NCI-H526 (cell line): ENCODE measurements at places on chromosomes 16 and 17.

GRCh38 chr17:27558341-27558740, 72.6 kb upstream of the LGALS9 start:
- no peak for DNase-seq

DNA sequence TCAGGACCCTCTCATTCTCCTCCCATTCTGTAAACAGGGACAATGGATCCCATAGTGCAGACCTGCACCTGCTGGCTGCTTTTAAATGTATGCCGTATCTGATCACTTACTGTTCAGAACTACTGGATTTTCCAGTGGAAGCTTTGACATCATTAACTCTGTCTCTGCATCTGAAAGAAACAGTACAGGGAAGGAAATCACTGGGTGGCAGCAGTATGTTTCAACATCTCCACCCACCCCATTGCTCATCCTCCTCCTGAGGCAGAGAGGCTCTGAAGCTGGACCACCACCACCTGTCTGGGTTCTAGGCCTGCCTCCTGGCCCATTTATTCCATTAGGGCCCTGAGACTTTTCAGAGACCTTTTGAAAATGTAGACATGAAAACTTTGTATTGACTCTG, 2.6 kb downstream of the CCL15 start:
- no peak for DNase-seq

- peak; percentile 98 for DNase-seq
Observed at GRCh38 chr16:30557957-30558788, at the start of gene ZNF764. Gene ZNF764 (minus strand): TSS chr16:30558374. CDS start chr16:30558182, 192 bp downstream.

GRCh38 chr16:2713523-2713922, 6.5 kb downstream of the PRSS27 start:
- no peak for DNase-seq

- no peak for DNase-seq
Observed at GRCh38 chr17:2755891-2756724, 6.7 kb upstream of the CCDC92B start.

DNA sequence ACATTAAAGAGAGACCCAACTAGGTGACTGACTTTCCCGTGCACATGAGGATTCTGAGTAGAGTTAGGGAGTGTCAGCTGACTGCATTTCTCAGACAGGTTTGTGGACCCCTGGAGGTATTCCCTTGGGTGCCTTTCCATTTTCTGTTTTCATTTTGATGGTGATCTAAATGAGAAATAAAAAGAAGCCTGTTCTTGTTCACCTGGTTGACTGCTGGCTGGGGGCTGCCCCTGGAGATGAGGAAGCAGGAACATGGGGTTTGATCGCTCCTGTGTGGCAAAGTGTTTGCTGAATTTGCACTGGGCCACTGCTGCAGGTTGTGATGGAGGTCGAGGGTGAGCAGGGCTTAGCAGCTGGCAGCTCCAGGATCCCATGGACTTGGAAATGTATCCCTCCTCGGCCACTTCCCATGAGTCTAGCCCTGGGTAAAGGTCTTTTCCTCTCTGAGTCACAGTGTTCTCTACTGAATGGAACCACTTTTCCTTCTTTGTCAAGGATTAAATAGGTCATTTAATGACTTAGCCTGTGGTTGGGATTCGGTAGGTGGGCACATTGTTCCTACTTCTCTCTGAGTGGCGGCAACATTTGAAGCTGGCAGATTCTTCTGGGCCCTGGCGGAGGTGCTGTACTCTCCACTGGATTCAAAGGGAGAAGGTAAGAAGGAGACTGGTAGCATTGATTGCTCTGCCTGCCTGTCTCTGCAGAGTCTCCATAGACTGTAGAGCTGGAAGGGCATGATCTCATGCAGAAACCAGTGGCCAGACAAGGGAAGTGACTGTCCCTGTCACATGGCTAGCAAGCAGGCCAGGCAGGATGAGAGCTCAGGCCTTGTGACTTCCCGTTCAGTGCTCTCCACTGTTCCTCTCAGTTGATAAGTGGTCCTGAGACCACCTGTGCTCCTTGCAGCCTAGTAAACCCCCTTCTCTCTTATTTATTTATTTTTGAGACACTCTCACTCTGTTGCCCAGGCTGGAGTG, 17.9 kb downstream of the SNX29 start:
- no peak for DNase-seq

GRCh38 chr16:54317101-54317611, 30.6 kb upstream of the IRX3 start:
- DNase-seq, result no peak

- no peak for DNase-seq
Observed at GRCh38 chr16:79613009-79613408, 12.5 kb upstream of the MAF start.

DNA sequence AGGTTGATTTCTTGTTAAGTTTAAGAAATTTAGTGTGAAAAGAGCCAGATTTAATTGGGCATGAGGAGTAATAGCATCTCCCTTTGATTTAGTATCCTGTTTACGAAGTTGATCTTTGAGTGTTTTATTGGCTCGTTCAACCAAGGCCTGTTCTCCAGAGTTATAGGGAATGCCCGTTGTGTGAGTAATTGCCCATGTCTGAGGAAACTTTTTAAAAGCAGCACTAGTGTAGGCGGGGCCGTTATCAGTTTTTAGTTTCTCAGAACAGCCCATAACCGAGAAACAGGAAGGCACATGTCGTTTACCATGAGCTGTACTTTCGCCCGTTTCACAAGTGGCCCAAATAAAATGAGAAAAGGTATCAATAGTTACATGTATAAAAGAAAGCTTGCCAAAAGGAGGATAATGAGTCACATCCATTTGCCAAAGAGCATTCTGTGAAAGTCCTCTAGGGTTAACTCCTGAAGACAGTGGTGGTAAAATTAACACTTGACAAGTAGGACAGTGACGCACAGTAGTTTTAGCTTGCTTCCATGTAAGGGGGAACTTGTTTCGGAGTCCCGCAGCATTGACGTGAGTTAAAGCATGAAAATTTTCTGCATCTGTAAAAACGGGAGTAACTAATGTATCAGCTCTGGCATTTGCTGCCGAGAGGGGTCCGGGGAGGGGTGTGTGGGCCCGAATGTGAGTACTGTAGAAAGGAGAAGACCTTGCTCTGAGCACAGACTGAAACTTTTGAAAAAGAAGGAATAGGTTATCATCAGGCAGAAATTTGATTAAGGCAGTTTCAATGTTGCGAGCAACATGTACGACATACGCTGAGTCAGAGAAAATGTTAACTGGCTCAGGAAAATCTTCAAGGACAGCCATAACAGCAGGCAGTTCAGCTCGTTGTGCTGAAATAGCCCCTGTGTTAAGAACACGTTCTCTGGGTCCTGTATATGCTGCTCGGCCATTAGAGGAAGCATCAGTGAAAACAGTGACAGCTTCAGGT, 18.5 kb upstream of the KCTD5 start:
- no peak for DNase-seq

DNA sequence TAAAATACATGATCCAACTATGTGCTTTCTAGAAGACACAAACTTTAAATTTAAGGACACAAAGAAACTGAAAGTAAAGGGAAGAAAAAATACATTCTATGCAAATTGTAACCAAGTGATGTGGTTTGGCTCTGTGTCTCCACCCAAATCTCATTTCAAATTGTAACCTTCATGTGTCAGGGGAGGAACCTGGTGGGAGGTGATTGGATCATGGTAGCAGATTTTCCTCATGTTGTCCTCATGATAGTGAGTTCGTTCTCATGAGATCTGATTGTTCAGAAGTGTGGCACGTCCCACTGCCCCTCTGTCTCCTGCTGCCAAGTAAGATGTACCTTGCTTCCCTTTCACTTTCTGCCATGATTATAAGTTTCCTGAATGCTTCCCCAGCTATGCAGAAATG, 15.0 kb downstream of the OR1A1 start:
- peak; percentile 18 for DNase-seq

- DNase-seq, result no peak
Observed at GRCh38 chr17:64319531-64319930, 56.5 kb upstream of the TEX2 start.

DNA sequence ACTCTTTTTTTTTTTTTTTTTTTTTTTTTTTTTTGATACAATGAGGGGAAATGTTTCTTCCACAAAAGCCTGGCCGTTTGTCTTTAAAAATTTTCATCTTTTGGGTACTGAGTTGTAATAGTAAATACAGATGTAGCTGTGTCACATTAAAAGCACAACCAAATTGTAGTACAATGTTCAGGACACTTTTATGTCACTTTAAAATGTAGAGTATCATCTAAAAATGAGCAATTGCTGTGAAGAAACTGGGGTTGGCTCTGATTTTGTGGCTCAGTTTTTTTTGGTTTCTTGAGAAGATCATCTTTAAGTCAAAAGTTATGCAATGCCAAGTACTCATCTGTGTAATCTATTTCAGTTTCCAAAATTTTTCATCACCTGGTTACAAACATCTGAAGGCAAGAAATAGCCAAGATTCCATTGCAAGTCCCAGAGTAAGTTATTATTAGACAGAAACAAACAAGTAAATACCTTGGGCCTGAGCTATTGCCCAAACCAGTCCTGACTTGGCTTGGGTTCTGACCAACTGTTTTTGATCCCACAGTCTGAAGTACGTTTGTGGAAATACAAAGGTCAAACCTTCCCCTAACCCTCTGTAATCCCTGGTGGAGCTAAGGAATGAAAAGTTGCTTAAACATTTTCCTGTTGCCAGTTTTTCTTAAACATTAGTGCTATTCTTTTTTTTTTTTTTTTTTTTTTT, 717.2 kb downstream of the WWOX start:
- DNase-seq, result no peak

GRCh38 chr17:55931446-55931845, 180.6 kb downstream of the PCTP start:
- no peak for DNase-seq

DNA sequence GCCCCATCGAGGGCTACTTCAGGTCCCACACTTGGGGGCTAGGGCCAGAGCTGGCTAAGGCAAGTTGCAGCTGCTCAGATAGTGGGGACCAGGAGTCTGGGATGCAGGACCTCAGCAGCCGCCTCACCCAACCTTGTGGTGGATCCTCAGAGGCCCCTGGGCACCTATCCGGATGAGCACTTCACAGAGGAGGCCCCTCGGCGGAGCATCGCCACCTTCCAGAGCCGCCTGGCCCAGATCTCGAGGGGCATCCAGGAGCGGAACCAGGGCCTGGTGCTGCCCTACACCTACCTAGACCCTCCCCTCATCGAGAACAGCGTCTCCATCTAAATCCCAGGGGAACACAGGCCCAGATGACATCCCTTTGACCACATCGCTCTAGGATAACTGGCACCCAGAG, 9.4 kb downstream of the ALOX15B start:
- no peak for DNase-seq

- DNase-seq, result peak; percentile 83
Observed at GRCh38 chr17:74961657-74962350, 10.8 kb downstream of the HID1 start.

DNA sequence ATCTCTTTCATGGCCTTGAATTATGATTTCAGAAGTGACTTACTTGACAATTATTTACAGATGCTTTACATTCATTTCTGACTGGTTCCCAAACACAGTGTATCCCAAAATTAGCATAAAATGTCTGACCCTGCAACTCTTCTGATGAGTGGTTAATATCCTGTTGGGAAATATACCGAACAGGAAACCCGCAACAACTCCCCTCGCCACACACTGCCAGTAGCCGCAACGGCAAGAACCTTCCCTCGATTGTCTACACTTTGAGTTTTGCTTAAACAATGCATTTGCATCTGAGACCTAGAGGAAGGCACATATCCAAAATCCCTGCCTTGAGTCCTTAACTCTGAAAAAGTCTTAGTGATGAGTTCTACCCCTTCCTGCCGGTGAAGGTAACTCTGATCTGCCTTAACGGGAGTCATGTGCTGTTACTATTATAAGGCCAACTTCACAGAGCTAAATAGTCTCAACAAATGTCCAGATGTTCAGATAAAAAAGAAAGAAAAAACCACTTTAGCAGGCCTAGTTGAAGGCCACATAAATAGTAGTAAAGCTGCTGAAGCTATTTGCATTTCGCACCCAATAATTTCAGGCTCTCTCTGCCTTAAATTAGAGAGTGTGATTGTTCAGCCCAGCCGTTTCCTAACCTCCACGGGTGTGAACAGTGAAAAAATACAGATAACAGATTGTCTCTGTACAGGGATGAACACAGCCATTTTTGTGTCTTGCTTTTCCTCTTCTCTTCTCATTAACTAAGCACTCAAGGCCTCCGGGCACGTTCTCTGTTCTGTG, 321.1 kb downstream of the HS3ST3B1 start:
- DNase-seq, result no peak

- DNase-seq, result no peak
Observed at GRCh38 chr17:66541461-66542128, 239.2 kb downstream of the PRKCA start.

GRCh38 chr17:46930051-46930450, 7.1 kb downstream of the GOSR2 start:
- no peak for DNase-seq

DNA sequence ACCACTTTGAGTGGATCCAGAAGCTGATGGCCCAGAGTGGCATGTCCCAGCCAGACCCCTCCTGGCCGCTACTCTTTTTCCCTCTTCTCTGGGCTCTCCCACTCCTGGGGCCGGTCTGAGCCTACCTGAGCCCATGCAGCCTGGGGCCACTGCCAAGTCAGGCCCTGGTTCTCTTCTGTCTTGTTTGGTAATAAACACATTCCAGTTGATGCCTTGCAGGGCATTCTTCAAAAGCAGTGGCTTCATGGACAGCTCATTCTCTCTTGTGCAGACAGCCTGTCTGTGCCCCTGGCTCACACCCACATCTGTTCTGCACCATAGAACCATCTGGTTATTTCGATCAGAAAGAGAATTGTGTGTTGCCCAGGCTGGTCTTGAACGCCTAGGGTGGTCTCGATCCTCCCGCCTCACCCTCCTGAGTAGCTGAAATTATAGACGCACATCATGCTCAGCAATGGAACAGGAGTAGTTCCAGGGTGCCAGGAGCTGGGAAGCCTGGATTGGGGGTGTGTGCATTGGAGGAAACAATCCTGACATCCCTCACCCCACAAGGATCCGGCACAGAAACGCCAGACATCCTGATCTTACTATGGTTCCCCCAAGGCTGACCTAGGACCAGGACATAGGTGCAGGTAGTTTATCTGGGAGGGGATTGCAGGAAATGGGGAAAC, 4.6 kb downstream of the PRSS21 start:
- DNase-seq, result no peak

GRCh38 chr16:86124321-86124720, 225.4 kb downstream of the IRF8 start:
- DNase-seq, result no peak

DNA sequence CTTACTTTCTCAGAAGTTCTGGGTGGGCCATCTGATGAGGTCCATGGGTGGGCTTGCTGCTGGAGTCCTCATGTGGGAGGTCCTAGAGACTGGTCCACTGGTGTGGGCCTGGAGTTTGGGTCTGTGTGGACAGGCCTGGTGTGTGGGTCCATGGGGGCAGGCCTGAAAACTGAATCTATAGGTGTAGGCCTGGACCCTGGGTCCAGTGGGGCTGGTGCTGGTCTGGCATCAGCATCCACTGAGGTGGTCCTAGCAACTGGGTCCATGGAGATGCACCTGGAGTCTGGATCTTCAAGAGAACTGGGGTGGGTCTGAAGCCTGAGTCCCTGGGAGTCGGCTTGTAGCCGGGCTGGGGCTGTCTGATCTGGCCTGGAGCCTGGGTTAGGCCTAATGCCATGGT, 253.8 kb upstream of the CCL2 start:
- DNase-seq, result no peak

DNA sequence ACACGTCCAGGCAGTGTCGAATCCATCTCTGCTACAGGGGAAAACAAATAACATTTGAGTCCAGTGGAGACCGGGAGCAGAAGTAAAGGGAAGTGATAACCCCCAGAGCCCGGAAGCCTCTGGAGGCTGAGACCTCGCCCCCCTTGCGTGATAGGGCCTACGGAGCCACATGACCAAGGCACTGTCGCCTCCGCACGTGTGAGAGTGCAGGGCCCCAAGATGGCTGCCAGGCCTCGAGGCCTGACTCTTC, 7.2 kb upstream of the CD68 start:
- no peak for DNase-seq

- no peak for DNase-seq
Observed at GRCh38 chr16:84391151-84392030, 23.1 kb downstream of the ATP2C2 start.

- no peak for DNase-seq
Observed at GRCh38 chr17:5077781-5078105, 524 bp upstream of the ZFP3 start.
